ENCODE measurements at places on chromosomes 3 and 15.
A peak's percentile ranks its signal among the peaks of the same experiment; 100 is the strongest.

DNA sequence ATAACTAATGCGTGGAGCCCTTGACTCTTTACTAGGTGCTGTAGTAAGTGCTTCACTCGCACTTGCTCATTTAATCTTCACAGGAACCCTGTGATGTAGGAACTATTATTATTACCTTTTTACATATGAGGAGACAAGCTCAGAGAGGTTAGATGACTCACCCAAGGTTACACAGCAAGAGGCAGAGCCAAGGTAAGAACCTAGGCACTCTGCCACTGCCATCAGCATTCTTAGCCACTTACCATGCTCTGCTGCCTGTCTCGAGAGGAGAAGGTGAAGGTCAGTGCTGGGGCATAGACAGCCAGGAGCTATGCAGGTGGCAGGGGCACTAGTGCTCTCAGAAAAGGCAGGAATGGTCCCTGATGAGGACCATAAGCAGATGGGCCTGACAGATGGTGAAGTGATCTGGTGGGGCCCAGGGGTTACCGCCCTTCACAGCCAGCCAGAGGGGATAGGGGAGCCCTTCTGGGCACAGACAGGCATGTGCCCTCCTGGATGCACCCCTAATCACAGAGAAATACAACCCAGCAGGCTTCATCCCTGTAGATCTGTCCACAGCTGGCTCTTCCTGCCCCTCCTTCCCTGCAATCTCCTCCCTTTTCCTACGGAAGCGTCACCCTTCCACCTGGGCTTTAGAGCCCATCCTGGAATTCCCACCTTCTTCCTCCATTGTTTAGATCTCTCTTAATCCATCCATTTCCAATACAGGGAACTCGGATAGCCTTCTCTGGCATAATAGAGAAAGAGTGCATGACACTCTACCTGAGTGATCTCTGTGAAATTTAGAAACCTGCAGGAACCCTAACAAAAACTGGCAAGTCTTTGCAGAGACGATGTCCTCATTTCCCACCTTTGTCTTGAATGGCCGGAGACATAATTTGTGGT lies 26.9 kb downstream of the ABTB1 start:
- DNase-seq: no peak

DNA sequence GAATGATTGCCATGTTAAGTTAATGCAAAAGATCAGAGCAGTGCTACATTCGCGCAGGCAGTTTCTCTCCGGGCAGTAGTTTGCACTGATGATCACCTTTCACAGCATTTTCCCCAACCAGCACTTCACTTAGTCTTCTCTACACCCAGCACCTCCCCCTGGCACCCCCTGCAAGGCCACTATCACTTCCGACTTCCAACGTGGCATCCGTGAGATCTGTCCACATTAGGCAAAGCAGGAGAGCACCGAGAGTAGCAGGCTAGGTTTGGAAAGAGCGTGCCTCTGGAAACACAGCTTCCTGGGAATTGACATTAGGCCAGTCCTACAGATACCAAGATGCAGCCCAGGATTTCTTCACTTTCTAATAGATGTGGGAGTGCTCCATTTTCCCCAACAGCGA lies 180.2 kb upstream of the CDIN1 start:
- no peak for DNase-seq

DNA sequence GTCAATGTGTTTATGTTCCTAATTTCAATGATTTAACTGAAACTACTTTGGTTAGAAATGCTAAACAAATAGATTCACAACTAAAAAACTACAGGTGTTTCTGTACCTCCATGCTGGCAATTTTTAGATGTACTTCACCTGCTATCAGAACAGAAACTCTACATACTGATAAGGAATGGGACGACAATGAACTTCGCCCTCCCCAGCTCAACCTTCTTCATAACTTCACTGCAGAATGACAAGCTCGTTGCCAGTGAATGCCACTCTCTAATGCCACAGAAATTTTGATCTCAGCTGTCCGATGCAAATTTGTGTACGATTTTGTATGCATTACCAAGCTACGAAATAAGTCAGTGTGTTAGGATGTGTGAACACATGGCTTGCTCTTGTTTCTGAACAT lies 133.4 kb downstream of the FOXP1 start:
- DNase-seq: no peak

GRCh38 chr15:91302588-91303439 lies 202.8 kb downstream of the SV2B start:
- DNase-seq: peak; percentile 25

- no peak for DNase-seq
These were observed 105.7 kb downstream of the SNRPN start for GRCh38 chr15:25060472-25060803.

DNA sequence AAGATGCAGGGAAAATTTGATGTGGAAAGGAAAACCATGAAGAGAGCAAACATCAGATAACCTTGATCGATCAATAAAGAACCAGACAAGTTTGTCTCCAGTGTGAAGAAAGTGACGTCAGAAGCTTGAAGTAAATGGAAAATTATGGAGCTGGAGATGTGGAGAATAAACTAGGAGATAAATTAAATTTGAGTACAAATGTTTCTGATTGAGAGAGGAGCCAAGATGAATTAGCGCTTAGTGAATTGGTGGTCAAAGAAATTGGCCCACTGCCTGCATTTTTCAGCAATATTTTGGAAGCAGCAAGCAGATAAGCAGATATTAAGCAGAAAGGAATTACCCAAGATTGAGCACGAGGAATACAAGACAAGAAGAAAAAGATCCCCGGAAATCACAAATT lies 567.3 kb upstream of the ZNF385D start:
- DNase-seq: no peak

DNA sequence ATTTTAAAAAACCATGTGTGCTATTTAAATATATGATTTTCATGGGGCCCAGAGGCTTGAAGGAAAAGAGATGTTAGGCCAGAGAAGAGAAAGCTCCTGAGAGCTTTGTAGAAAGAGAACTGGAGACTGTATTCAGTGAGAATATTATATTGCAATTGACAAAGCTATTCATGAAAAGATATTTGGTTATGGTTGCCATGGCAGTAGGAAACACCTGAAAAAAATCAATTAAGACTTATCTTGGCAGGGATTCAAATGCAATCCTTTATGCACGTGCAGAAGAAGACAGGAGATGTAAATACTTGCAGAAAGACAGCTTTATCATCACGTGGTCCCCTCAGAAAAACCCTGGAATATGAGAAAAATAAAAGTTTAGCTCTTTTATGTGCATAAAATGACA lies 636.0 kb upstream of the TBL1XR1 start:
- no peak for DNase-seq

DNA sequence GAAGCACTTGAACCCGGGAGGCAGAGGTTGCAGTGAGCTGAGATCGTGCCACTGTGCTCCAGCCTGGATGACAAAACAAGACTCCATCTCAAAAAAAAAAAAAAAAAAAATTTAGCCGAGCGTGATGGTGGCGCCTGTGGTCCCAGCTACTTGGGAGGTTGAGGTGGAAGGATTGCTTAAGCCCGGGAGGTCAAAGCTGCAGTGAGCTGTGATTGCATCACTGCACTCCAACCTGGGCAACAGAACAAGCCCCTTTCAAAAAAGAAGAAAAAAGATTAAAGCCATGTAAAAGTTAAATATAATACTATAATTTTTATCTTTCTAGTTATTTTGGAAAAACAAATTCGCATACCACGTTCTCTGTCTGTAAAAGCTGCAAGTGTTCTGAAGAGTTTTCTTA lies 61.9 kb upstream of the SKIL start:
- DNase-seq: no peak

GRCh38 chr3:166713787-166714186 lies 666.3 kb downstream of the ZBBX start:
- DNase-seq: no peak

GRCh38 chr15:99917252-99917651 lies 184.0 kb upstream of the LYSMD4 start:
- no peak for DNase-seq

GRCh38 chr3:101631098-101631796 lies 45.7 kb downstream of the ZBTB11 start:
- DNase-seq: no peak
